Activated naive CD8-positive, alpha-beta T cell treated with anti-CD3 and anti-CD28 coated beads, Interleukin-2, amount 50 U/mL, for 16 hours (primary cell): ENCODE measurements at places on chromosomes 12 and 14.
A peak's percentile ranks its signal among the peaks of the same experiment; 100 is the strongest.

- no peak for DNase-seq
Observed at GRCh38 chr14:81179631-81180030, 41.1 kb downstream of the GTF2A1 start.

GRCh38 chr14:97994020-97994531 is 1196.9 kb downstream of the VRK1 start:
- DNase-seq: no peak

DNA sequence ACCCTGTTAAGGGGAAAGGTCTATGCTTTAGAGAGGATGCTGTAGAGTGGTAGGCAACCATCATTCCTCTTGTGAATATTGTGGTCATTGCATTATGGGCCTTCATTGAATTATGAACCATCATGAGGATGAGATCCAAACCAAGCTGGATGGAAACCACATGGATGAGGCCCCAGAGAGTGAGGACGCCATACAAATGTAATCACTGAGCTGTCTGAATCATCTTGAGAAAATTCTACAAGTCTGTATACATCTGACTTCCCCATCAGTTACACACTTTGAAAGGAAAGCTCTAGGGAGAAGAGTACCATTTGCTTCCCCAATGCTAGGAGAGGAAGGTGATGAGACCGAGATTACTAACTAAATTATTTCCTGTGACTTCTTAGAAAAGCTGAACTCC is 172.9 kb downstream of the CACNA1C start:
- no peak for DNase-seq

- no peak for DNase-seq
Observed at GRCh38 chr12:66137937-66138336, 7.4 kb upstream of the LLPH start.

DNA sequence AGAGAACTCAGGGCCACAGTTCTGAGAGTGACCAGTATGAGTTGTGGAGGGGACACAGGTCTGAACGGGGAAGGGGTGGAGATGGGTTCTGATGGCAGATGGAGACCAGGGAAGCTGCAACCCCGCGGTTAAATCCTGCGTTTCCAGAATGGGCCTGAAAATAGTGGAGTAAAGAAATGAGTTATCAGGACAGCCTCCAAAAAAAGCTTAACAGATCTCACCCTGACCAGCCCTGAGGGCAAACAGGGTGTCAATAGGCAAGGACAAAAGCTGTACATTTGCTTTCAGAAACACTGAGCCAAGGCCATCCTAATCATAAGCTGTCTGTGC is 555 bp upstream of the RTN1 start:
- DNase-seq: no peak

DNA sequence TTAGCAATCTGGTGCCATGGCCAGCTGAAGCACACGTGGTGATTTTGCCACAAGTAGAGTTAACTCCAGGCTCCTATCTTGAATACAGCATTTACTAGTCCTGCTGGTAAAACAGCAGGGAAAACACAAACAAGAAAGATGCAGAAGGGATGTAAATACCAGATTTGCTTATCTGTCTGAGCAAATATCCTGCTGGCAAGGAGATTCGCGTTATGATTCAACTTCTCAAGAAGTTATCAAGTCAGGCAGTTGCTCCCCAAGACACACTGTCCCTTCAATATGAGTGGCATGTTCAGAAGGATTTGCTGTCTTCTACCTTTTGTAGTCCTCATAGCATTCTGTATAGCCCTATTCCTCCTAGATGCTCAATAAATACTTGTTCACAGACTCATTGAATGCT is 171.2 kb upstream of the EGLN3 start:
- DNase-seq: no peak

DNA sequence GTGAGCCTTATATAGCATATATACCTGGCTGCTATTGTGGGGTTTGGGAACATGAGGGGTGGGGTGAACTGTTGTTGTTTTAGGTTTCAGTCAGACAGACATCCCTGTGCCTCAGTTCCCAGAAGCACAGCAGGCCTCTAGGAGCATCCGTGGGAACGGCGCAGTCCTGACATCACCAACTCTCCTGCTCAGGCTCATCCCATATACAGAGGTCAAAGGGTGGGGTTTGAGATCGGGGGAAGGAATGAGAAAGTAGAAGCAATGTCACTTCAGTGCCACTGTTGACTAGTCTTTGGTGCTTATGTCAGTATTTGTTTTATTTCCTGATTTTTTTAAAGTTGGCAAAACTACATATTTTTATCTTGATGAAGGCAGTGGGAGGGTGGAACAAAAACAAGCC is 43.1 kb upstream of the A2ML1 start:
- DNase-seq: no peak

DNA sequence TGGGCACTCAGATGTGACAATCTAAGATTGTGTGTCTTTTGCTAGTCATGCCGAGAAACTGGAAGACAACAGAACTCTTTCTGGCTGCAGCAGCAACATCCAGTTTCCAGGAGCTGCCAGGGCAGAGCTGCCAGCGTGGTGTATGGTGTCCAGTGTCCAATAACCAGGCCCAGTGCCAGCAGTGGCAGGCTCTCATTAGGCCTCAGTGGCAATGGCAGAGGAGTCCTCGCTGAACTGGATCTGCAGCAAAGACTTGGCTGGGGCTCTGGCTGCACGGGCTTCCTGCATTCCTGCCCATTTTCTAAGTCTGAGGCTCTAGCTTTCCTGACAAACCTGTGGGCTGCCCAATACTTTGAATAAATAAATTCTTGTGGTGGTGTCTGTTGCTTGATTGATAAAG is 26.2 kb upstream of the PPM1A start:
- no peak for DNase-seq

DNA sequence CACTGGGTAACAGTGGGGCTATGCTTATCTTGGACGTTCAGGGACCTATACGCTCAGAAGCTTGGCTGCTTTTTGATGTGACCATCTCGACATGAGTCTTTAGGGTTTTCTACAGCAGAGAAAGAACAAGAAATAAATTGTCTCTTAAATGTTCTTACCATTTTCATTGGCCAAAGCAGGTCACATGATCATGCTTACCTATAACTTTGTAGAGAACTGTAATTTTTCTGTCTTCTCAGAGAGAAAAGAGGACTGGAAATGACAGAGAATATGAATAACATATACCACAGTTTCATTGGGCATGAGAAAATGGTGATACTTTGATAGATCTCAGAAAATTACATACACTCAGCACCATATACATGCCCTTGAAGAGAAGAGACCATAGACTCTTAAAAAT is 390.9 kb downstream of the NRXN3 start:
- DNase-seq: no peak

- DNase-seq: no peak
Observed at GRCh38 chr12:2890001-2890387, 697 bp upstream of the TULP3 start.

DNA sequence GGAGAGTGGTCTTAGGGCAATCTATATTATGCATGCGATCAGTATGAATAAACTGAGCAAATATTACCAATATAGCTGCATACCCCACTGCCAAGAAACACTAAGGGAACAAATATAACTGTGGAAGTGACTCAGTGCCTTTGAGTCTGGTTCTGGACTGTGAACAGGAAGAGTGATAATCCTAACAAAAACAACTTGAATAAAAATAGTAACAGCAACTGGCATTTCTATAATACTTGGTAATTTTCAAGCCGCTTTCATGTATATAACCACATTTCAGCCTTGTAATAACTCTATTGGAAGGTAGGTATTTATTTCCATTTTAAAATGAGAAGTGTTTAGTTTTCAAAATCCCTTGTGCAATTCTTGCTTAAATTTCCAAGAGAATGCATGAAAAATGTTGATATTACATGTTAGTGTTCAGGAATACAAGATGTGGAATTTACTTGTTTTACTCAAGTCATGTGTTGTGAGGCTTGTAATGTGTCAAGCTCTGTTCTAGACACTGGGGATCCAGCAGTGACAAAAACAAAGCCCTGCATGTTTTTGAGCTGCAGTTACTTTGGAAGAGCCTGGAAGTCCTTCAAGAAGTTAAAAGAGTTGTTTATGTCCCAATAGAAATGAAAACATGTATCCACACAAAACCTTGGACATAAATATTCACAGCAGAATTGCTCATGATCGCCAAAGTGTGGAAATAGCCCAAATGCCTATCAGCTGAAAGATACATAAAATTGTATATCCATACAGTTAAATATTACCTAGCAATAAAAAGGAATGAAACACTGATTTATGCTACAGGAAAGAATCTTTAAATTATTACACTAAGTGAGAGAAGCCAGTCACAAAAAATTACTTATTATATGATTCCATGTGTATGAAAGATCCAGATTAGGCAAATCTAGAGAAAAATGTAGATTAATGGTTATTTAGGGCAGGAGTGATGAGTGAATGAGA is 338.1 kb upstream of the TMEM132C start:
- DNase-seq: no peak

- DNase-seq: no peak
Observed at GRCh38 chr12:27462151-27462694, 15.7 kb downstream of the SMCO2 start.

DNA sequence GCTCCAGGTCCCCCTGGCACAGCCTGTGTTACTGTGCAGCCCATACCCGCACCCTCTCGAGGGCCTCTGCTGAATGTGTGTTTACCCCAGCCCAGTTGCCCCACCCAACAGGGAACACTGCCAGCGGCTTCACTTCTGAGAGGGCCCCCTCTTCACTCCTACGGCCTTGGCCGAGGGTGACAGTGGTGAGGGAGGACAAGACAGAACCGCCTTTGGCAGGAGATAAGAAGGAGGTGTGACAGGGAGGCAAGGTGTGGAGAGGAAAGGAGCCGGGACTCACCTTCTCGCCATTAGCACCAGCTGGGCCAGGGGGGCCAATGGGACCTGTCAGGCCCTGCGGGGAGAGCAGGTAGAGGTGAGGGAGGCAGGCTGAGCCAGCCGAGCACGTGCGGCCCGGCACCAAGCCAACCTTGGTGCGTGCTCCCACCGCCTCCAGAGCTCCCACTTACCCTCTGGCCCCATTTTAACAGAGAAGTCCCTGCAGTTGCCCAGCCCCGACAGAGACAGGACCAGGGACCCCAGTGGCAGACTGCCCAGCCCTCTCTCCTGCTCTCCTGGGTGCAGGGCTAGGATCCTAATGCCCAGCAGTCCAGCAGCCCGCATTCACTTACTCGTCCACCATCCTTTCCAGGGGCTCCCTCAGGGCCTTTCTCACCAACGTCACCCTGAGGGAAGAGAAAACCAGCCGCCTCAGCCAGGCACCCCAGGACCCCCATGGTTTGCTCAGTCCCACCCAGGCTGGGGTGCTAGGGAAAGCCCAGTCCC is 18.3 kb downstream of the TMEM106C start:
- no peak for DNase-seq

DNA sequence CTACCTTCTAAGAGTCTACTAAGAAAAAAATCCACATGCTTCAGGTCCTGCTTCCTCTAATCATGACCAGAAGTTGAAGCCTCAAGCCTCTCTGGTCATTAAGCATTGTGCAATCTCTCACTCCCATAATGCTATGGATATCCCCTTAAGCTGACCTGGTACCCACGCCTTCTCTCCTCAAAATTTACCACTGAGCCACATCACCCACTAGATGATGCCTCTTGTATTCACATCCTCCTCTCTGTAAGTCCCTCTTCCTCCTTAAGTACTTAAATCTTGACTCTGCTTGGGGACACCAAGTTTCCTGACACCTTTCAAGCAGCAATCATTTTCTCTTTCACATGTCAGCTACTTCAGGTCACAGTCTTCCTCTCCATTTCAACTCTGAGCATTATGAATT is 9.8 kb downstream of the GALNT4 start:
- DNase-seq: no peak

- DNase-seq: no peak
Observed at GRCh38 chr14:29905543-29905942, 22.1 kb downstream of the PRKD1 start.

GRCh38 chr14:24274101-24274543 is 2.7 kb upstream of the RABGGTA start:
- DNase-seq: peak; percentile 20

GRCh38 chr12:62933220-62933601 is 1.7 kb downstream of the PPM1H start:
- no peak for DNase-seq

DNA sequence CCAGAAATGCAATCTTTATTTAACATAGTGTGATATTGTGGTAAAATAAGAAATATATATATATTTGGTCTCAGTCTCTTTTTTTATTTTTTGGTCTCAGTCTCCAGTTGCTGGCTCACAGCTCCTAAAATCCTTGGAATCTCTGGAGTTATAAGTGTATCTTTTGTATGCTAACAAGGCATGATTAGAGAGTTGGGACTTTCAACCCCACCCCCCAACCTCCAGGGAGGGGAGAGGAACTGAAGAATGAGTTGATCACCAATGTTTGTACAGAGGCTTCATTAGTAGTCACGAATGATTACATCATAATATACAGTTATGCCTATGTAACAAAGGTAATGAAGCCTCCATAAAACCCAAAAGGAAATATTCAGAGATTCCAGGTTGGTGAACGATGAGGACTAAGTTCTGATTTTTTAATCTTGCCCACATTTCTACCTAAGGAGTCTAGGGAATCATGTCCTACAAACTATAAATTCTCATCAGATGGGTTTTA is 22.8 kb upstream of the LALBA start:
- DNase-seq: no peak

DNA sequence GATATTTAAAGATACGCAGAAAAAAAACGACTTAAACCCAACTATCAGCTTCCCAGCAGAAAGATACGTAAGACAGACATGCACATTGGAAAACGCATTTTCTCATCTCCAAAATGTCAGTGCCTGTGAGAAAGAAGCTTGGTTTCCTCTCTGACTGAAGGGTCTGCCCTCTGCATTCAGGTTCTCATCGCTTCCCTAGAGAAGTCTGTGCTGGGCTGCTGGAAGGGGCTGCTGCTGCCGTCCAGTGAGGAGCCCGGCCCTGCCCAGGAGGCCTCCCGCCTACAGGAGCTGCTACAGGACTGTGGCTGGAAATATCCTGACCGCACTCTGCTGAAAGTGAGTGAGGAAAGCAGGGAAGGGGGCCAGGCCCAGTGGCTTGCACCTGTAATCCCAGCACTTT is 4.7 kb upstream of the PFDN5 start:
- DNase-seq: no peak

- DNase-seq: no peak
Observed at GRCh38 chr14:21299562-21300130, 19.8 kb downstream of the RPGRIP1 start.

- no peak for DNase-seq
Observed at GRCh38 chr12:76542908-76543307, 16.7 kb downstream of the OSBPL8 start.

- no peak for DNase-seq
Observed at GRCh38 chr12:117830471-117830870, 138.3 kb downstream of the KSR2 start.
